Activated naive CD8-positive, alpha-beta T cell treated with anti-CD3 and anti-CD28 coated beads, Interleukin-2, amount 50 U/mL, for 24 hours (primary cell): ENCODE measurements at places on chromosomes 2 and 18.

GRCh38 chr2:25885933-25886332, 7.6 kb upstream of the ASXL2 start:
- no peak for DNase-seq

DNA sequence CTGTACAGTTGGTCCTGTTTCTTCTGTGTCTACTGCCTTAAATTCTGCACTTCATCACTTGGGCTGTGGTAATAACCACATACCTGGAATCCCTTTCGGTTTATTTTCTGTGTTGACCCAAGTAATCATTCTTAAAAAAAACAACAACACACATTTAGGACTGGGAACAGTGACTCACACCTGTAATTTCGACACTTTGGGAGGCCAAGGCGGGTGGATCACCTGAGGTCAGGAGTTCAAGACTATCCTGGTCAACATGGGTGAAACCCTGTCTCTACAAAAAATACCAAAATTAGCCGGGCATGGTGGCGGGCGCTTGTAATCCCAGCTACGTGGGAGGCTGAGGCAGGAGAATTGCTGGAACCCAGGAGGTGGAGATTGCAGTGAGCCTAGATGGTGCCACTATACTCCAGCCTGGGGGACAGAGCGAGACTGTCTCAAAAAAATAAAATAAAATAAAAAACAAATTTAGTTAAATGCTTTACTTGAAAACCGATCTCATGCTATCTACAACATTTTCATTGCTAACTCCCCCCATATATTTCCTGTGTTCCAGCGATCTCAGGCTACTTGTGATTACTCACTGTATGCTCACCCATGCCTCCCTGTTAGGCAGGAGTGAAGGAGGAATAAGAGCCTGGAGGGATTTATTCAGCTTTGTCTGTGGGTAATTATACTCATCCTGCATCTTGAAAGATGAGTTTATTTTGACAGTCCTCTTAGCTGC, 18.2 kb downstream of the ACSL3 start:
- no peak for DNase-seq

DNA sequence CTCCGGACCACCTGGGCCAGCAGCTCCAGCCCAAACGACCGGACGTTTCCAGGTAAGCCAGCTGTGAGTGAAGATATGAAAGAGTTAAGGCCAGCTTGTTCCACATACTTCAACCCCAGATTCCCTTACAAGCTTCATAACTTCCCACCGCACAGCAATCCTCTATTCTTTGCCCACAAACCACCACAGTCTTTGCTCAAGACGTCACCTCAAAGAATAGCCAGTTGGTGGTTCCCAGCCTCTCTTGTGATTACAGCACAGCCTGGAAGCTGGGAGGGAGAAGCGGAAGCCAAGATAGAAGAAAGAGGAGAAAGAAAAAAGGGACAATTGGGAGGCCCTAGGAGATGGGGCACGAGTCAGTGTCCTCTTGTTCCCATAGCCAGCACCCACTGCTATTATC, 70.6 kb downstream of the NRP2 start:
- no peak for DNase-seq

DNA sequence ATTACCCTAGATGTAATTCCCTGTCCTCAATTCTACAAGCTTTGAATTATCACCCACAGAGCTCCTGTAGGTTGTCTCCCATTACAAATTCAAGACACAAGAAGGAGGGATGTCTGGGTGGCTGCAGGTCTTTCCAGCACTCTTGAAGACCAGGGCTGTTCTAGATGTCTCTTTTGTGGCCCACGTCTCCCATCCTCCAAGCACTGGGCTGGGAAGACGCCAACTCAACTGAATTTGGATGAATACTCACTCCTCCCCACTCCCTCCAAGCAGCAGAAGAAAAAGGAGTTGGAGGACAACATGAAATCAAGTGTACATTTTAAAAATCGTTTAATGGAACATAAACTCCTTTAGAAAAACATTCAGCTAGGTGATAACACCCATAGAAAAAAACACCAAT, 31.2 kb downstream of the SMAD7 start:
- no peak for DNase-seq

GRCh38 chr2:128716299-128716721, 397.6 kb upstream of the HS6ST1 start:
- no peak for DNase-seq

DNA sequence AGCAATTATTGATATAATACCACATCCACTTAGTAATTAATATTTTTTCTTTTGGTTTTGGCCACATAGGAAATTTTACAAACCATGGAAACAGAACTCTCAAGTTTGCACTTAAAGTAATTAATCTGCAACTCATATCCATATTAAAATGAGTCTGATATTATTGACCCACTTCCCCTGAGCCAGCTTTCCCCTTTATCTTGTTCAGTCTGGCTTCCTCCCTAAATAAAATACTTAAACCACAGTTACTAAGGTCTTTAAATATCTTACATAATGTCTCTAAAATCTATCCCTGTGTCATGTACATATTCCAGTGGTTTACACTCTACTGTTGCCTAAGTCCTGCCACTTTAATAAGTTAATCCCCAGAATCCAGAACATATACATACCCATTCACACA, 564.9 kb upstream of the FSHR start:
- no peak for DNase-seq

GRCh38 chr2:232537079-232537478, 2.4 kb upstream of the CHRNG start:
- DNase-seq: no peak
